ENCODE measurements at places on chromosomes 6 and 20.

- DNase-seq: no peak
These were observed 54.7 kb upstream of the PDE7B start for GRCh38 chr6:135796643-135797305.

- DNase-seq: no peak
These were observed 83.6 kb upstream of the CCDC167 start for GRCh38 chr6:37583261-37583660.

DNA sequence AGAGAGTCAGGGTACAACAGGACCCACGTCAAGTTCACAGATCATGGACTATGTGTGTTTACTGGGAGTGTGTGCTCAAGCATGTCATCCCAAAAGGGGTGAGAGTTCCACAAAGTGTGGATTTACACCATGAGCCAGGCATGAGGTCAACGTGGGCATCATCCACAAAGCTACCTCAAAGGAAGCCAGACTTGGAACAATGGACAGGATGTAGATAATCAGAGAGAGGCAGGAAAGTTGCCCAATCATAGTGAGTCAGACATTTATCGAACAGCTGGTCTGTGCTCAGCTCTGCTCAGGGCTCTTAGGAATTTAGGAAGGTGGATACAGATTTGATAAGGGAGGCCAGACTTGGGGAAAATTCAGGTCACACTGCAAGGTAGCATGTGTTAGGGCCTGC, 317.2 kb upstream of the CDYL start:
- DNase-seq: no peak

DNA sequence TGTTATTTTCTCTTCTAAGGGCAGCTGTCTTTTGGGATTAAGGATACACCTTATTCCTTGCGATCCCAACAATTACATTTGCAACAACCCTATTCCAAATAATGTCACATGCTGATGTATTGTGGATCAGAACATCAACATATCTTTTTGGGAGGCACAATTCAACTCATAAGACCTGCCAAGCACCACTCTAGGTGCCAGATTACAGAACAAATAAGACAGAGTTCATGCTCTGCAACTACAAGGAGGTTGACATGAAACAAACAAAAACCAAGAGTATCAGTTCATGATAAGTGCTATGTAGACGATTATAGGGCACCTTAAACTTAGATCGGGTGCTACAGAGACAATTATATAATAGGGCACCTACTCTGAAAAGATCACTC, 203.2 kb upstream of the SGK1 start:
- DNase-seq: no peak

- no peak for DNase-seq
These were observed 29.3 kb downstream of the HSF2 start for GRCh38 chr6:122428781-122429180.

GRCh38 chr20:62368392-62368975, 1.4 kb upstream of the LAMA5 start:
- no peak for DNase-seq

DNA sequence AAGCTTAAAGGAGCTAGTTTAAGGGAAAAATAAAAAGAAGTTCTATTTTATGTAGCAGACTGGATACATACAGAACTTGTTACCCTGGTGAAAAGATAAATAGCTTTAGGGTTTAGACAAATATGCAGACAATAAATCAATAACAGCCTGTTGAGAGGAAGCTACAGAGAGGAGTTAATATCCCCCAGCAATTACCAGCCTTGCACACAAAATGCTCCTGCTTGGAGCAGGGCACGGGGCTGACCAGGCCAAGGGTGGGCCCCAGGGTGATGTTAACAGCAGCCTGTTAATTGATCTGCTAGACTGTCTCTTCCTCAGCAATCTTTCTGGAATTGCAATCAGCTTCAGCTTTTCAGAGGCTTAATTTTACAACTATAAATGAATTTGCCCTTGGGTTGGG, 125.1 kb upstream of the SOX4 start:
- DNase-seq: no peak

DNA sequence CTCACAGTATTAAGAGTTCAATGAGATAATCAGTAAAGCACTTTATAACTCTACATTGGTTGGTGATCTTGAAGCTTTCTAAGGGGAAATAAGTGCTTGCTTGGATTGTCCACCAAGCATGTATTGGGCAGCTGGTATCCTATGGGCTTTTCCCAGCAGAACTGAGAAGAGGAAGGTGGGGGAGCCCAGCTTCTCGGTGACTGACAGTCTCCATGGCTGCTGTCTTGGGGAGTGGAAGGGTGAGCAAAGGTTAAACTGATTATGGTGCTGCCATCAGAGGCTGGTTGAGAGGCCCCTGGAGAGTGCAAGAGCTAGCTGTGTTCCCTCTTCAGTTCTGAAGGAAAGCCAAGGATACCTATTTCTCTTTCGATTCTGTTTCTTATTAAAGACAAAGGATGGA, 35.5 kb upstream of the ADTRP start:
- no peak for DNase-seq

- DNase-seq: peak; percentile 54
These were observed 230.9 kb upstream of the DTNBP1 start for GRCh38 chr6:15893556-15894253.
